ENCODE measurements at places on chromosomes 13 and 19.

DNA sequence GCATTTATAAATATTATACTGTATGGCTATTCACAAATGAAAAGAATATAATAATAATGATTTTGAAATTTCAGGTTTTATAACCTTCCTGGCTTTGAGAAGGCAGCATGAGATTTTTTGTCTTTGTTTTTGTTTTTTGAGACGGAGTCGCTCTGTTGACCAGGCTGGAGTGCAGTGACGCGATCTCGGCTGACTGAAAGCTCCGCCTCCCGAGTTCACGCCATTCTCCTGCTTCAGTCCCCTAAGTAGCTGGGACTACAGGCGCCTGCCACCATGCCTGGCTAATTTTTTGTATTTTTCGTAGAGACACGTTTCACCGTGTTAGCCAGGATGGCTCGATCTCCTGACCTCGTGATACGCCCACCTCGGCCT lies 64.1 kb downstream of the ZNF429 start:
- DNase-seq: no peak

DNA sequence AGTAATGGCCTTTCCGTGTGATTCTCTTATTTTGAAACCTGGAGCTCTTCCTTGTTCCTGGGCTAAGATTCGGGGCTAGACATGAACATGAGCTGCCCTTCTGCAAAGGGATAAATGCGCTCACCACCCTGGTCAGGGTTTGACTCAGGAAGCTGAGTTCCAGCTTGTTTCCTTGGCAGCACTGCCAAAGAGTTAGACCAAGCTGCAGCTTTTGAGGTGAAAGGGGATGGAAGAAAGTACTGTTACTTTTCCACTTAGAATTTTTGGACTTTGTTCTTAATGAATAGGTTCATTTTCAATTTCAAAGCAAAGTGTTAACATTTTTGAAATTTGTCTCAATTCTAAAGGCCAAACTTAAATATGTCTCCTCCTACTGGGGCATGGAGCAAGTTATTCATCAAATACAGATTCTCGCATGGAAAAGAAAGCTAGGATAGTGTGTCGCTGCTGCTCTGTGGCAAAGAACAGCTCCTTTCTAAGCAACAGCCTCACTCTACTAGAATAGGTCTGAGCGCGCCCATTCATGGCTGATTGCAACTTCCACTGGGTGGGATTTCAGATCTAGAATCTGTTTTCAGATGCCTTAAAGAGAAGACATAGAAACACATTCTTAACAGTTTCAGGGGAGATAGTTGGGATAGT lies 2.2 kb downstream of the RGCC start:
- no peak for DNase-seq

DNA sequence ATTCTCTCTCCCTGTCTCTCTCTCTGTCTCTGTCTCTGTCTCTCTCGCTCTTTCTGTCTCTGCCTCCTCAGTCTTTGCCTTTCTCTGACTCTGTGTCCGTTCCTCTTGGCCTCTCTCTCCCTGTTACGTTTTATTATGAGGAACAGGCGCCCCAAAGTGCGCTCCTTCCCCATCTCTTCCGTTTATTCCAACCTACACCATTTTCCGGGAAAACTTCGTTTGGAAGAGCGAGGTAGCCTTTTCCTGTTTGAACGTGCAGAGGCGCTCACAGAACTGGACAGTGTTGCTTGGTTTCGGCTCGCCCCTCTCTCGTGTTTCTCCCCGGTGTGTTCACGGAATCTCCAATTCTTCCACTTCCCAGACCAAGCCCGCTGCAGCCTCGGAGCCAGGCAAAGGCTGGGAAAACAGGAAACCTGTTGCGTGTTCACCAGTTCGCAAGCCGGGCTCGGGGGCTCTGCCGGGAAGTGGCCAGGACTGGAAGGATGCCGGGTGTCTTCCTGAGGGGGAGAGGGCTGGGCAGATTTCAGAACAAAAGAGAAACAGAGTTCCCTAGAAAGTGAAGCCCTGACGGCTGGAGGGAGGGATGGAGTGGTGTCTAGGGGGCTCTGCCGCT lies 605 bp downstream of the TMEM255B start:
- no peak for DNase-seq

- no peak for DNase-seq
Measured at GRCh38 chr19:1266129-1266915, 2.8 kb upstream of the CIRBP start.

- no peak for DNase-seq
Measured at GRCh38 chr13:109156181-109156935, 526.9 kb downstream of the MYO16 start.

DNA sequence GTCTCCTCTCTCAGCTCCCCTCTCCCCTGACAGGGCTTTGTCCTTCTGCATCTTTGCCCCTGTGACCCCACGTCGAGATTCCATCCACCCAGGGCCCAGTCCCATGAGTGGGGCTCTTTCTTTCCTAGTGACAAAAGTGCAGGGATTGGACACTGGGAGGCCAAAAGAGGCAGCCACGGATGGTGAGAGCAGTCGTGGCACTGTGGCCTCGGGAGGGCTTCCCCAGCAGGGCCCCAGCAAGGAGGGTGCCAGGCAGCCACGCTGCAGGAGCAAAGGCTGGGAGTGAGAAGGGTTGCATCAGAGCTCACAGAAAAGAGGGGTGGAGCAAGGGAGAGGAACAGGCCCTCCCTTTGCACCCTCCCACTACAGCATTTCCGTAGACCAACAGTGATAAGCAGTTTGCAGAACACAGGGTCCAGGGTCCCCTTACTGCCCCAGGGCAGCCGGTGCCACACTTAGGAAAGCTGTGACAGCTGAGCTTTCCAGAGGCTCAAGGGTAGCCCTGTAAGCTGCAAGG lies 4.9 kb downstream of the ZSCAN1 start:
- no peak for DNase-seq

DNA sequence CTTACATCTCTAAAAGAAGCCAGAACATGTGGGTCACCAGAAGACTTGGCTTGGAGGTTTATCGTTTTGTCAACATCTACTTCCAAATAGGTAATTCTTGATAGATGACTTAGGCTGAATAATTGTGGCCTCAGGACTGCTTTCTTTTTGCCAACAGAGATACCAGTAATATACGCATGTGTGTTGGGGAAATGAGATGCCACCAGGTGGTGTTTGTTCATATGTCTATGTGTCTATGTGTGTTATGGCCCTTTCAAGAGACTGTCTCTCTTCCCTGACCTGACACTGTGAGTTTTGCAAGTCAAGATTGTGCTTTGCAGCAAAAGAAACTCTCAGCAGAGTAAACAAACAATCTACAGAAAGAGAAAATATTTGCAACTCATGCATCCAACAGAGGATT lies 31.6 kb upstream of the METTL21C start:
- DNase-seq: no peak
